Activated B cell treated with CpG ODN at 0.5 μM for 24 hours (primary cell): ENCODE measurements at places on chromosomes 5 and 9. TPM values are rescaled to one million over a fixed set of nuclear protein-coding genes. Genes with fewer than 3 reads are reported as not detected.

Gene RPP25L
- 17.5 and 18.9 TPM in 2 replicates for total RNA-seq

Gene ZNF879
- total RNA-seq, result 8.2 and 9.4 TPM in 2 replicates

Gene CYLC2
- total RNA-seq, result not detected in 2 replicates

Gene PCDHGA8
- total RNA-seq, result 0.54 and 0.69 TPM in 2 replicates

Gene FAM163B
- not detected in 2 replicates for total RNA-seq

Gene CDK5RAP2
- total RNA-seq, result 63.9 and 80.0 TPM in 2 replicates

Gene TRPM6
- not detected in 2 replicates for total RNA-seq

Gene FBXO10
- 29.8 and 39.4 TPM in 2 replicates for total RNA-seq

DNA sequence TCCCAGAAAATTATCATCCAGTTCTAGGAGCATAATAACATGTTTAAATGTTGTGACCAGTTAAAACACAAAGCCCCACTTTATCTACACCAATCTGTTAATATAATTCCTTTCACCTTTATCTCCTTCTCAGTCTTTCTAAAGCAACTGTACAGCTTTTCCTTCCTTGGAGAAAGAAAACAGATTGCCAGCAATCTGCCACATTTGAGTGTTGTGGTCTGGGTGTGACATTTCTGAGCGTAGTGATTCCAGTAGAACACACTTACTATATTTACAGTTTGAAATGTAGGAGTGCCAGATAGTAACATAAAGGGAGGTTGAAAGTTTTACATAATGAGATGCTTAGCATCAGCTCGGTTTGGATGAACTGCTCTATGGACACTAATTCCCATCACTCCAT, 76.1 kb downstream of the KCNN2 start:
- H3K27ac ChIP-seq, result no peak overlapping the region
- no peak for DNase-seq
- H3K4me3 ChIP-seq, result no peak overlapping the region
- no peaks in the 10 kb centered on the region for H3K36me3 ChIP-seq

- DNase-seq, result no peak
- peaks cover 14% of the 10 kb centered on the region for H3K4me1 ChIP-seq
- H3K27me3 ChIP-seq, result peaks cover 17% of the 10 kb centered on the region
- no peak overlapping the region for H3K4me3 ChIP-seq
- no peak overlapping the region for H3K27ac ChIP-seq
Observed at GRCh38 chr9:12773562-12773961, 1.3 kb upstream of the LURAP1L start.

DNA sequence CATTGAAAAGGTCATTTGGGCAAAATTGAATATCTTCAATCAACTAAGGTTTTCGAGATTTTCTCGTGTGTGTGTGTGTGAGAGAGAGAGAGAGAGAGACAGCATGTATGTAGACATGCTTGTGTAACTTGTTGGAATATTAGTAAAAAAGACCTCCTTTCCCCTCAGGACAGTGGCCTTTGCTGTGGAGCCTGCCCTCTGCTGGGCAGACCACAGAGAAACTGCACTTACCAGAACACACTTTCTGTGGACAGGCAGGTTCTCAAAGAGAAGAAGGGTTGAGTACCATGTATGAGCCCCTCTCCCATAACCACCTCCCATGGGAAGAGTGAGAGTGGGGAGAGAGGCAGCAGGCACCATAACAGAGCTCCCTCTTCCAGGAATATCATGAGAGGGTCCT, 45.6 kb downstream of the CFAP90 start:
- H3K4me1 ChIP-seq, result no peaks in the 10 kb centered on the region
- no peak overlapping the region for H3K4me3 ChIP-seq
- H3K27me3 ChIP-seq, result no peaks in the 10 kb centered on the region
- H3K36me3 ChIP-seq, result no peaks in the 10 kb centered on the region
- DNase-seq, result no peak

GRCh38 chr5:35852084-35852734, 4.5 kb upstream of the IL7R start:
- DNase-seq, result no peak
- H3K27ac ChIP-seq, result peak overlapping the region; percentile 63
- peaks cover 1% of the 10 kb centered on the region for H3K27me3 ChIP-seq
- peak overlapping the region; percentile 48 for H3K4me3 ChIP-seq
- H3K4me1 ChIP-seq, result peaks cover 32% of the 10 kb centered on the region

GRCh38 chr5:123559434-123559775, 47.4 kb downstream of the CSNK1G3 start:
- no peaks in the 10 kb centered on the region for H3K27me3 ChIP-seq
- no peak overlapping the region for H3K27ac ChIP-seq
- H3K4me3 ChIP-seq, result no peak overlapping the region
- no peak for DNase-seq

- H3K27ac ChIP-seq, result no peak overlapping the region
- no peaks in the 10 kb centered on the region for H3K27me3 ChIP-seq
- DNase-seq, result no peak
- H3K4me1 ChIP-seq, result no peaks in the 10 kb centered on the region
- H3K4me3 ChIP-seq, result no peak overlapping the region
Observed at GRCh38 chr5:62790348-62790747, 211.7 kb downstream of the LRRC70 start.

DNA sequence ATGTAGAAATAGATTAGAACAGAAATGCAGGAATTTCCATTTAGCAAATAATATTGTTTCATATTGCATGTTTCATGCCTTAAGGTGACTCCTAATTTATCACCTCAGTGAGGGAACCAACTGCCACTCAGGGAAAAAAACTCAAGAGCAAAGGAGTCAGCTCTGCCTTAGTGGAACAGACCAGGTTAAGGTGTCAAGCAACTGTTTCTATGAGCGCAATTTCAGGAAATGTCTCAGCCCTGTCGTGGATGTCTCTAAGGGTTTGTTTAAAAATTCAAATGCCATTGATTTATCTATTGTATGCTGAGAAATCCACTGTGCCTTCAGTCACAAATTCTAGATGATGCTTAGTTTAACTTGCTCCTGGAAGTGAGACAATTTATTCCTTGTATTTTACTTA, 34.7 kb upstream of the PDZD2 start:
- H3K27ac ChIP-seq, result no peak overlapping the region
- H3K36me3 ChIP-seq, result no peaks in the 10 kb centered on the region
- H3K27me3 ChIP-seq, result peaks cover 4% of the 10 kb centered on the region
- peaks cover under 1% of the 10 kb centered on the region for H3K4me1 ChIP-seq
- DNase-seq, result no peak
- no peak overlapping the region for H3K4me3 ChIP-seq

- H3K27ac ChIP-seq, result no peak overlapping the region
- H3K27me3 ChIP-seq, result peaks cover 27% of the 10 kb centered on the region
- H3K36me3 ChIP-seq, result no peaks in the 10 kb centered on the region
- H3K4me3 ChIP-seq, result no peak overlapping the region
- no peak for DNase-seq
- no peaks in the 10 kb centered on the region for H3K4me1 ChIP-seq
Observed at GRCh38 chr9:34139477-34140146, 13.1 kb upstream of the DCAF12 start.

DNA sequence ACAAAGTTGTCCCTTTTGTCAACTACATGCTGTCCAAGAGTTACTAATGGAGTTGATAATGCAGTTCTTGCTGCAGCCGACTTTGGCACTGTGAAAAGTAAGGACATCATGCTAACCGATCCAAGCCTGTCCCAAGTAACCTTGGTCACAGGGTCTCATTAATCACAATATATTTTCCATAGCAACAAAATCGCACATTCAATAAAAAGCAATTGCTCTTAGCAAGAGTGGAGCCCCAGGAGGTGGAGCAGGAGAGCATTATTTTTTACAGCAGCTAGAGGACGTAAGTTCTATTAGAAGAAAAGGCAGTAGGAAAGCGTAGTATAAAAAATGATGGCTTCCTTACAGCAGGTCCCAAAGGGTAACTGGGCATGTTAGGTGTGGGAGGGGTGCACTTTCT, 570.3 kb downstream of the EBF1 start:
- no peaks in the 10 kb centered on the region for H3K4me1 ChIP-seq
- no peak overlapping the region for H3K4me3 ChIP-seq
- no peak for DNase-seq
- H3K36me3 ChIP-seq, result no peaks in the 10 kb centered on the region
- H3K27me3 ChIP-seq, result no peaks in the 10 kb centered on the region

DNA sequence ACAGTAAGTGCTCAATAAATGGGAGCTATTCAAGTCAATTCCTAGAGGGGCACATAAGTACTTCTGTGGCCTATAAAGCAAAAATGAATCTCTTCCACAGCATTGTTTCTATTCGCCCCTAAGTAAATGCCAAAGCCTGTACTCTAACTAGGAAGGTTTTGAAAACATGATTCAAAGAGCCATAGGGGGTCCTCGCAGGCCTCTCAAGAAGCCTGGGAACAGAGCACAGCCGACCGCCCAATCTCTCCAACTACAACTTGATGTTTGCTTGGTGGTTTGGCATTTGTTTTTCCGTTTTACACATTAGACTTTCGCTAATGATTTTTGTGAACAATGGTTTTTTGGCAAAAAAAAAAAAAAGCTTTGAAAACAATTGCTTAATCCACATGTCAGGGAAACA, 19.4 kb downstream of the EFNA5 start:
- no peaks in the 10 kb centered on the region for H3K4me1 ChIP-seq
- no peaks in the 10 kb centered on the region for H3K36me3 ChIP-seq
- DNase-seq, result no peak
- H3K4me3 ChIP-seq, result no peak overlapping the region

DNA sequence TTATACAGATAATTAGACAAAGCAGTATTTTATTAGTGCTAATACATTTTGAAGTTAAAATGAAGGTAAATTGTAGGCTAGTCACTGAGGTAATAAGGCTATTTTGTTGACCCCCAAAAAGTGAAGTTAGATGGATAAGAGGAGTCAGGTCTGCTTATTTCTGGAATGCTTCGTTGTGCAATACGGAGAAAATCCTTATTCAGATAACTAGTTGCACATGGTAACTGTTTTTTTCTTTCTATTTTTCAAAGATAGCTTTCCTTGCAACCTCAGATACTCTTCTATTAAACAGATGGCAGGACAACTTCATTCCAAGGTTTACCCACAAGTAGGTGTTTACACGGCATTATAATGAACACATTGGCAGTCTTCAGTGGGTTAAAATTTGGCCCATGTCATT, 101.1 kb downstream of the TMEM174 start:
- no peak overlapping the region for H3K4me3 ChIP-seq
- peaks cover 12% of the 10 kb centered on the region for H3K27me3 ChIP-seq
- no peaks in the 10 kb centered on the region for H3K36me3 ChIP-seq
- DNase-seq, result no peak
- H3K27ac ChIP-seq, result no peak overlapping the region
- no peaks in the 10 kb centered on the region for H3K4me1 ChIP-seq

DNA sequence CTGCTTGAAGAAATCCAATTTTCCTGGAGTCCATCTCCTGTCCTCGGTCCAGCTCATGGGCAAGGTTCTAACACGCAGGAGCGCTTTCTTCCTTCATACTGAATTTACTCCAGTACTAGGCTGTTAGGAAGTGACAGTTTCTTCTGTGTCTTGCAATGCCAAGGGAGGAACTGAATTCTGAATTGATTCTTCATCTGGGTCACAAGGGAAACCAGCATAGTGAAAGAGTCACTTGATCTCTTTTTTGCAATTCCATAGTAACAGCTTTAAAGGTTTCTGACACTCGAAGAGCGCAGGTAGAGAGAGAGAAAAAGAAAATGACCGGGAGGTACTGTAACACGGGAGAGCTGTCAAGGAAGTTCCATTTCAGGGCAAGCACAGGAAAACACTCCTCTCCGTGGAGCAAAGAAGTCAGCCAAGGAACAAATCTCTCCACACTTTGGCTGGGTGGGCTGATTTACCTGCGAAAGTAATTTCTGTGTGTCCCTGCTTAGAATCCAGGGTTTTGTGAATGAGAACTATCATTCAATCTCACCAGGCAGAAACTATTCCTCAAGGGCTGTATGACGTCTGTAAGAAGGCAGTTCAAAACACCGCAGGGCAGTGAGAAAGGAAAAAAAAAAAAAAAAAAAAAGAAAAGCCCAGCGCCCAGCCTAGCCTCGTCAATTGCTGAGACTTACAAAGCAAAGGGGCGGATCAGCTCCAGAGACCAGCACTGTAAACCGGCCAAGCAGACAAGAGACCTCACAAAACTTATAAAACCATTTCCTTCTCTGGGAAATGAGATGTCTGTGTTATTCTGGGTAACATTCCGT, 617.8 kb downstream of the PDE4D start:
- H3K4me3 ChIP-seq, result peak overlapping the region; percentile 53
- H3K27me3 ChIP-seq, result no peaks in the 10 kb centered on the region
- no peak for DNase-seq
- H3K27ac ChIP-seq, result no peak overlapping the region
- no peaks in the 10 kb centered on the region for H3K36me3 ChIP-seq

- no peaks in the 10 kb centered on the region for H3K27me3 ChIP-seq
- DNase-seq, result no peak
- no peaks in the 10 kb centered on the region for H3K36me3 ChIP-seq
- H3K4me3 ChIP-seq, result no peak overlapping the region
Observed at GRCh38 chr5:2523180-2523579, 228.3 kb downstream of the IRX2 start.

DNA sequence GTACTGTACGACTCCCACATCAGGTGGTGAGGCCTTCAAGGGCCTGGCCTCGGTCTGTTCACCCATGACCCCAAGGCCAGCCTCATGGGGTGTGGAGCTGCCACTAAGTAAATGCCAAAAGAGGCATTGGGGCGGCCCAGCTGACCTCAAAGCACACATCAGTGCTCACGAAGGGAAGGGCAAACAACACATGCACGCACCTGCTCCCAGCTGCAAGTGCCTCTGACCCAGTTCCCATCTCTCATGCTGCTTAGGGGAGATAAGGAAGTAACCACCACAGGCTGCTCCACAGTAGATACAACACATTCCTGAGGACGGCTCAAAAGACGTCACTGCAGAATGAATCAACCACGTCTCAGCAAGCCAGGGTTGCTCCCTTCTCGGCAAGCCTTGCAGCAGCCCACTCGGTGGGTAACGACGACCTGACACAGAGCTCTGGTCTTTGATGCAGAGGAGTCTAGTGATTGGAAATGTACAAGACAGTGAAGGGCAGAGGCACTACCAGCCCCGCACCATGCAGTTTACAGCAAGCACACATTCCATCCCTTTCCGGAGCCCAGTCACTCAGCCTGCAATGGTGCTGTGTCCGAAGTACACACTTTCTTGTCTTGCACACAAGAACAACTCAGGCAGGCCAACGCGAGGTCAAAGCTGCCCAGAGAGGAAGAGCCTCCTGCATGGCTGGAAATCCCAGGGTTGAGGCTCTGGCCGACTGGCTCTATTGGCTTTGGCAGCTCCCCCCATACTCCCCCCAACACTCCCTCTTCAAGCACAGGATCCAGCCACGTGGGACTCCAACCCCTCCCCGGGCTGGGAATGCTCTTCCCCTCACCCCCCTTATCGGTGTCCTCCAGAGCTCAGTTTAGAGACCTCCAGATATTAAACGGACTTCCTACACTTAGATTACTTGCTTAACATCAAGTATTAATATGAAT, 31.8 kb downstream of the FABP6 start:
- H3K27ac ChIP-seq, result no peak overlapping the region
- no peak for DNase-seq
- H3K4me3 ChIP-seq, result no peak overlapping the region
- H3K36me3 ChIP-seq, result no peaks in the 10 kb centered on the region

GRCh38 chr5:127326431-127326830, 35.8 kb downstream of the MEGF10 start:
- no peak overlapping the region for H3K27ac ChIP-seq
- no peak overlapping the region for H3K4me3 ChIP-seq
- peaks cover 12% of the 10 kb centered on the region for H3K27me3 ChIP-seq

- no peaks in the 10 kb centered on the region for H3K4me1 ChIP-seq
- H3K4me3 ChIP-seq, result no peak overlapping the region
- no peak for DNase-seq
- no peaks in the 10 kb centered on the region for H3K36me3 ChIP-seq
- peaks cover 3% of the 10 kb centered on the region for H3K27me3 ChIP-seq
Observed at GRCh38 chr9:108412755-108413154, 443.0 kb downstream of the ACTL7B start.

- H3K36me3 ChIP-seq, result no peaks in the 10 kb centered on the region
- DNase-seq, result no peak
- H3K4me1 ChIP-seq, result no peaks in the 10 kb centered on the region
Observed at GRCh38 chr9:76987594-76988200, 31.8 kb upstream of the FOXB2 start.
